Stimulated activated CD4-positive, alpha-beta T cell treated with anti-CD3 and anti-CD28 coated beads, Interleukin-2, amount 100 ng/mL, for 48 hours (primary cell): ENCODE measurements at places on chromosomes 2 and 18.

- no peak for DNase-seq
Observed at GRCh38 chr18:45253056-45253565, 362.2 kb upstream of the SLC14A2 start.

GRCh38 chr2:10405448-10405847 is 42.7 kb downstream of the ODC1 start:
- no peak for DNase-seq

GRCh38 chr2:65813631-65814173 is 381.3 kb upstream of the SPRED2 start:
- no peak for DNase-seq

DNA sequence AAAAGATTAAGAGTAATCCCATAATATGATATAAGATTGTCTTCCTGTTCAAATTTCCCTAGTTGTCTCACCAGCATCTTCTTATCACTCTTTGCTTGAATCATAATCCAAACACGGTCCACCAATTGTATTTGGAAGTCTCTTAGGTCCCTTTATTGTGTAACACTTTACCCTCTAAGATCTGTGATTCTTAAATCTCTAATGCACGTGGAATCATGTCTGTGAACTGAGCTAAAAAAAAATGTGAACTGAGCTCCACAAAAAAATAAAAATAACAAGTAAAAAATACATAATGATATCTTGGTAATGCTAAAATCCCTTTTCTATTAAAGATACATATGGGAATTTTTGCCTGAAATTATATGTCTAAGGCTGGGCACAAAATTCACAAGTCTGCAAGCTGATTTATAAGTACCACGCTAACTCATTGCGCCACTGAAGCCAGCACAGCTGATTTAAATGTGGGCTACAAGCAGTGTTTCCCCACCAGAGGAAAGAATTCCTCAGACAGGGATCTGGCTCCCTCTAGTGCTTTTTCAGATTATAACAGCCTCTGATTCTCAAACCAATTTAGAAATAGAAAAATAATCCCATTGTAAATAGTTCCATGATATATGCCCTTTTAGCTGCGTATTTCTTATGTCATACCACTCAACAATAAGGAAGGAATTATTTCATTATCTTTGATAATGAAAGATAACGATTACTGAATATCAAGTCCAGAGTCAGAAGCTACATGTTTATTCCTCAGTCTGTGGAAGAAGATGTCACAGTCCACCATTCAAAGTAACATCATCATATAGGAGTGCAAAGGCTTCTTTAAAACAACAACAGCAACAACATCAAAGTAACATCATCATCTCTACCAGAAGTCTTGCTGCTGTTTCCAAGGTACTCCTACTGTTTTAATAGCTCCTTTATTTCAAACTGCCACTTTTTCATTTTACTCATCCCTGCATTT is 22.9 kb downstream of the RBM43 start:
- DNase-seq = no peak

GRCh38 chr2:96909611-96910021 is 39.7 kb upstream of the SEMA4C start:
- no peak for DNase-seq

- no peak for DNase-seq
Observed at GRCh38 chr2:158810731-158811460, 15.8 kb downstream of the DAPL1 start.

- no peak for DNase-seq
Observed at GRCh38 chr2:10917927-10918326, 6.2 kb downstream of the KCNF1 start.

DNA sequence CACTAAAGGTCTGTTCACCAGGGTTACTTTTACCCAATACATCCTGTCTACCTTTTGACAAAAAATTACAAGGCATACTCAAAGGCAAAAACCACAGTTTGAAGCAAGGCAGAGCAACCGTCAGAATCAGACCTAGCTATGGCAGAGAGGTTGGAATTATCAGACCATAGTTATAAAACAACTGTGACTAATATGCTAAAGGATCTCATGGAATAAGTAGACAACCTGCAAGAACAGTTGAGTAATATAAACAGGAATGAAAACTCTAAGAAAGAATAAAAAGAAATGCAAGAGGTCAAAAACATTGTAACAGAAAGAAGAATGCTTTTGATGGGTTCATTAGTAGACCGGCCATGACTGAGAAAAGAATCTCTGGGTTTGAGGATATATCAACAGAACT is 318.8 kb upstream of the KCNH7 start:
- no peak for DNase-seq
